B cell (primary cell): ENCODE measurements at places on chromosomes 13 and 19.

DNA sequence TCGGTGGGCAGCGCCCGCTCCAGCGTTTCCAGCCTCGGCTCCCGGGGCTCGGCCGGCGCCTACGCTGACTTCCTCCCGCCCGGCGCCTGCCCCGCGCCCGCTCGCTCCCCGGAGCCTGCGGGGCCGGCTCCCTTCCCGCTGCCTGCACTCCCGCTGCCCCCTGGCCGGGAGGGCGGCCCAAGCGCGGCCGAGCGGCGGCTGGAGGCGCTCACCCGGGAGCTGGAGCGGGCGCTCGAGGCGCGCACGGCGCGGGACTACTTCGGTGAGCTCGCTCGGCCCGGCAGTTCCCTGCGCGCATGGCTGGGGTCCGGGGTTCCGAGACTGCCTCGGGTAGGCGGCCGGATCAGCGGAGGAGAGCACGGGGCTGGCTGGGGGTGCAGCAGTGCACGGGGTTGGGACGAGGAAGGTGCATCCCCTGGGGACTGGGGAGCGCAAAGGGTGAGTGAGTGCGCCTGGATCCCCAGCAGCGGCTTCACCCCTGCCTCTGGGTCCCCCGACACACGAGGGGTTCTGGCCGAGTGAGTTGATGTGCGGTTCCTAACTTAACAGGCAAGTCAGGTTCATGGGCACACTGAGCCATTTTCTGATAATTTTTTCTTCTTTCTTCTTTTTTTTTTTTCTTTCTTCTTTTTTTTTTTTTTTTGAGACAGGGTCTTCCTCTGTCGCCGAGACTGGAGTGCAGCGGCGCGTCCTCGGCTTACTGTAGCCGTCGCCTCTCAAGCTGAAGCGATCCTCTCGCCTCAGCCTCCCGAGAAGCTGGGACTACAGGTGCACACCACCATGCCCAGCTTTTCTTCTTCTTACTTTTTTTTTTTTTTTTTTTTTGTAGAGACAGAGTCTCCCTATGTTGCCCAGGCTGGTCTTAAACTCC, 1.1 kb downstream of the WTIP start:
- peak; percentile 30 for DNase-seq

- DNase-seq = peak; percentile 31
Observed at GRCh38 chr19:46648060-46648960, 12.3 kb upstream of the GNG8 start.

GRCh38 chr19:30076751-30077670, 135.0 kb downstream of the URI1 start:
- no peak for DNase-seq

GRCh38 chr19:48348045-48348444, 15.7 kb downstream of the TMEM143 start:
- no peak for DNase-seq

DNA sequence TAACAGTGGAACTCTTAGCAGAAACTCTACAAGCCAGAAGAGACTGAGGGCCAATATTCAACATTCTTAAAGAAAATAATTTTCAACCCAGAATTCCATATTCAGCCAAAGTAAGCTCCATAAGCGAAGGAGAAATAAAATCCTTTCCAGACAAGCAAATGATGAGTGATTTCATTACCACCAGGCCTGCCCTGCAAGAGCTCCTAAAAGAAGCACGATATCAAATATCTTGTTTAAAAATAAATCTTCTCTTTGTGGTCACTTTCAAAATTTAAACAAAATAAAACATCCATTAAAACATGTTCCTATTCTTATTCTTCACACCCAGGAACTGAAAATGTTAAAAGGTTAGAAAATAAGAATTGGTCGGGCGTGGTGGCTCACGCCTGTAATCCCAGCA, 13.7 kb downstream of the MICU2 start:
- no peak for DNase-seq

GRCh38 chr19:32222556-32222955, 122.9 kb upstream of the ZNF507 start:
- no peak for DNase-seq

GRCh38 chr13:98144801-98145350, 2.0 kb downstream of the FARP1 start:
- DNase-seq = no peak

- DNase-seq = no peak
Observed at GRCh38 chr19:28794301-28794700, 418.6 kb downstream of the UQCRFS1 start.

DNA sequence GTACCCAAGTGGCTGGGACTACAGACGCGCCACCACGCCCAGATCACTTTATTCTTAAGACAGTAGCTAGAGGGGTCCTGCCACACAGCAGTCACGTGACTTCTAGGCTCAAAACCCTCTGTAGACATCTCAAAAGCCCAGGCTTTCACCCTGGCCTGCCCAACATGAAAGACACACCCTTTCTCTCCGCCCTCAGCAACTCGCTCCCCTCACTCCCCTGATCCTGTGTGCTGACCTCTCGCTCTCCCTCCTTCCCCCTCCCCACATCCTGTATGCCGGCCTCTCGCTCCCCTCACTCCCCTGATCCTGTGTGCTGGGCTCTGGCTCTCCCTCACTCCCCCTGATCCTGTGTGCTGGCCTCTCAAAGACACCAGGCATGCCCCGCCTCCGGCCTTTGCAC, 77.4 kb downstream of the SLC15A1 start:
- no peak for DNase-seq

- no peak for DNase-seq
Observed at GRCh38 chr13:24684600-24684998, 4.4 kb downstream of the ATP12A start.

DNA sequence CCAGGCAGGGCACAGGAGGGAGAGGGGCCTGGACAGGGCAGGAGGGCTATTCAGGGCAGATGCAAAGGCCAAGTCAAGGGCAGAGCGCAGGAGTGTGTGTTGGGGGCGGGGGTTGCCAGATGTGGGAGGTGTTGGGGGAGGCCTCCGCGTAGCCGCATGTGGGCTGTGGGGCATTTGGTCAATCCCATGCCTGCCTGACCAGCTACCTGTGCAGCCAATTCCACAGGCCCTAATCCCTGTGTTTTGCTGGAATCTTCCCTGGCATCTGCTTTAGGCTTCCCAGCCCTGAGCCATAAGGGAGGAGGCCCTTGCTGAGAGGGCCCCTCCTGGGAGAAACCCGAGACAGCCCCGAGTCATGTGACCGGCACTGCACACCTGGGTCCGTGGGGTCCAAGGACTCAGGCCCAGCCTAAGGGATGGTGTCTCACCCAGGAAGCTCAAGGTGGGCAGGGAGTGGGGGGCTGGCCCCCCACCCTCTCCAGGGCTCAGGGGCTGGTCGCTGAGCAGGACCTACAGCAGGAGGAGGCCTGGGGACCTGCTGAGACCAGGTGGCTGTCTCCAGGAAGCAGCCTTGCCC, 20.3 kb downstream of the RFX1 start:
- no peak for DNase-seq

DNA sequence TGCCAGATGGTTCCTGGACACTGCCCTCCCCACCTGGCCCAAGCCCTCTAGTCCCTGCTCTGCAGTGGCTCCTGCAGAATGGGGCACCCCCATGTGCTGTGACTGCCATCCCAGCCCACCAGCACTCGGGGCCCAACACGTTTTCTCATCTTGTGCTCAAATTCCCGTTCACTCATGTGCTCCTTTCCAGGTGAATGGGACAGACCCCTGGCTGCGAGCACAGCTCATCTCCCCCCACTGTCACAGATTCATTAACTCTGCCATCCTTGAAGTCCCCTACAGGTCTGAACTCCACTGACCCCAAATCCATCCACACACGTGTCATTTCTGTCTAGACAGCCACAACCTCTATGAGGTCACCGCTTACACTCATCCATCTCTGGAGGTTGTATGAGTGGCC, 23.6 kb downstream of the TUBA3C start:
- no peak for DNase-seq

- DNase-seq = no peak
Observed at GRCh38 chr19:31118986-31119385, 230.2 kb downstream of the TSHZ3 start.

DNA sequence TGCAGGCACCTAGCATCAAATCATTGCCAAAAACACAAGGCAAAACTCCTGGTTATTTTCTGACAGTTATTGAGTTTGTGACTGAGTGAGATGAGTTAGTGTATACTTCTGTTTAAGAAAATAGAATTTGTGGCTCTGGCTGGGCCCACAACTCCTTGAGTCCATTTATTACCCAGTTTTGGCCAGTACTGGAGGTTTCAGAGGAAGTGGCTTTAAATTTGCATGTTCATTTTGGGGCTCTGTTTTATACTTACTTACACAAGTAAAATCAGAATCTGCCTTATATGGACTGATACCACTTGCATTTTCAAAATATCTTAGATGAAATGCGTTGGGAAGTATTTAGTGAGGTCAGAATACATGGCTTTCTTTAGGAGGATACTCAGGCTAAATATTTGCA, 29.0 kb downstream of the TNFSF11 start:
- DNase-seq = no peak

GRCh38 chr13:34750078-34750931, 191.8 kb upstream of the NBEA start:
- no peak for DNase-seq
